ENCODE measurements at places on chromosomes 3 and 15.

DNA sequence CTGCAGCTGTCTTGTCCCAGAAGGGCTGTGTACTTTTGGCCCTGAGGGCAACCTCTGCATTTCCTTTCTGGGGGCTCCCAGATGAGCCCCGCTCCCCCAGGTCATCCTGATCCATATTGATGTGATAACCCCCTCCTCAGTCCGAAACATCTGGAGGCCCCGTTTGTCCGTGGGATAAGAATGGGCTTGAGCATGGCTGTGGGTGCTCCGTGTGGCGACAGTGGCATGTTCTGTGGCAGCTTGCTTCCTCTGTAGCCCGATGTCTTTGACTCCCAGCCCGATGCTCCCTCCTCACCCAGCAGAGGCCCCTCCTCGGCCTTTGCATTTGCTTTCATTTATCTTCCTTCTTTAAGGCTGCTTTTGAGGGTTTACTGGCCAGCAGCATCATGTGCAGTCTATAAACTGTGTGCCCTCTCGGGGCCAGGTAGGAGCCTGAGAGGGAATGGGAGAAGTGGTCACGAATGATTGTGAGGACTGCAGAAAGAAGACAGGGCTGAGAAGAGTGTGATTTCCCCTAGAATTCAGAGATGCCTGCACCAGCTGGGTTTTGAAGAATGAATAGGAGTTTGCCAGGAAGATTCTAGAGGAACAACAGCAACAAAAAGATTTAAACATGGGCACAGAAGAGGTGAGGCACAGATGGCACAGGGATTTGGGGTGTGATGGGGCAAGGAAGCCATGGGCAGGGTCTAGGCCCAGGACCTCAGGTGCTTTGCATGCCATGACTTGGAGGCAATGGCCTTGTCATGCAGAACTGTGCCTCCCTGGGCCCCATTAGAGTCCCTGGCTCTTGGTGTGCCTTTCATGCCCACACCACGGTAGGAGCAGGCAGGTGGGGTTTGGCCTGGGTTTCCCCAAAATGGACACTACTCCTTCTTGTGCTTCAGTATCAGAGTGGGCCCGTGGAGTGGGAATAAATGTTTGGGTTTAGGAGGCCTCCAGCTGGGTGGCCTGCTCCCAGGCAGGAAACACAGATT is 34.2 kb downstream of the APBA2 start:
- no peak for DNase-seq

- DNase-seq: no peak
These were observed 3.5 kb upstream of the CPNE4 start for GRCh38 chr3:132038198-132038825.

DNA sequence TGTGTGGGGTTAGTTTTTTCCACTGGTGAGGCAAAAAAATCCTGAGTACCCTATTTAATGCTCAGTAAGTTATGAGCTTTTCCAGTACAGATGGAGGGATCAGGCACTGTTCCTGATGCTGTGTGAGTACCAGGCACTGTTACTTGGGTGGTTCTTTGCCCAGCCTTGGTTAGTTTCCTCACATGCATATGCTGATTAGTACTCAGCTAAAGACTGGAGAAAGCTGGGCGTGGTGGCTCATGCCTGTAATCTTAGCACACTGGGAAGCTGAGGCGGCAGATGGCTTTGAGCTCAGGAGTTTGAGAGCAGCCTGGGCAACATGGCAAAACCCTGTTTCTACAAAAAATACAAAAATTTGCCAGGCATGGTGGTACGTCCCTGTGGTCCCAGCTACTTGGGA is 210.3 kb upstream of the SGO1 start:
- DNase-seq: no peak

DNA sequence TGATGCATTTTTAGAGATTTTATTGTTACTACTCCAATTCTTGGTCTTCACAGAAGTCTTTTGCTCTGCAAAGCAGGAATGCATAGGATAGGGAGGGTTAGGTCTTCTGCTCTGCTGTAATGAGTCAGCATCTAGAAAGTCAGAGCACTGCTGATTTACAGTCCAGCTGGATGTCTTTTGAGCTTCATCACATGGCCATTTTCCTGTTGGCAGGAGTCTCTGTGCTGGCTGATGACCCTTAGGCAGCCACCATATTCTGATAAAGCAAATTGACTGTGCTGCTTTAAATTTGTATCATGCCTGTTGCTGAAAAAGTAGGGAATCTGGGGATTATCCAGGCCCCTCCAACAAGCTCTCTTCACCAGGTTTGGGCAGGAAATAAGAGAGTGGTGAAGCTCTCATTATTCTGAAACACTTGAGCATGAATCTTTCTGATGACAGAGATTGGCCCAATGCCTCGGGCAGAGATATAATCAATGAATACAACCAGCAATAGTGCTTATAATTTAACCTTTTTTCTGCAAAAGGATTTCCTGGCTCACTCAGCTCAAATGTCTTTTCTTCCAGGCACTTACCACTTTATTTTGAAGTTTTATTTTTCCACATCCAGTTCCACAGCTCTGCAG is 9.7 kb upstream of the CRBN start:
- DNase-seq: no peak

DNA sequence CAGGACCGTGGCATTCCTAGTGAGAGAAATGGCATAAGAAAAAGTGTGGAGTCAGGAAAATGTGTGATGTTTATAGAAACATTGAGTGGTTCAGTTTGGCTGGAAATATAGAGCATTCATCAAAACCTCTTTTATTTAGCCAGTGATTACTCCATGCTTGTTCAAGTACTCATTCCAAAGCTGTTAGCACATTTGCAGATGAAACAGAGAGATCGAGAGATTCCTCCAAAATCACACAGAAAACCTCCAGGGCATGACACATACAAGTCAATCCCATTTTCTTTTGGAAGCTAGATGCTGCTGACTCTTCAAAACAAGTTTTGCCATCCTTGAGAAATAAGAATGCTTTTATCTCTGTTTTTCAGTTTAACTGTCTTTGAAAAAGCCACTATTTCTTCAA is 11.5 kb upstream of the MB21D2 start:
- DNase-seq: no peak

DNA sequence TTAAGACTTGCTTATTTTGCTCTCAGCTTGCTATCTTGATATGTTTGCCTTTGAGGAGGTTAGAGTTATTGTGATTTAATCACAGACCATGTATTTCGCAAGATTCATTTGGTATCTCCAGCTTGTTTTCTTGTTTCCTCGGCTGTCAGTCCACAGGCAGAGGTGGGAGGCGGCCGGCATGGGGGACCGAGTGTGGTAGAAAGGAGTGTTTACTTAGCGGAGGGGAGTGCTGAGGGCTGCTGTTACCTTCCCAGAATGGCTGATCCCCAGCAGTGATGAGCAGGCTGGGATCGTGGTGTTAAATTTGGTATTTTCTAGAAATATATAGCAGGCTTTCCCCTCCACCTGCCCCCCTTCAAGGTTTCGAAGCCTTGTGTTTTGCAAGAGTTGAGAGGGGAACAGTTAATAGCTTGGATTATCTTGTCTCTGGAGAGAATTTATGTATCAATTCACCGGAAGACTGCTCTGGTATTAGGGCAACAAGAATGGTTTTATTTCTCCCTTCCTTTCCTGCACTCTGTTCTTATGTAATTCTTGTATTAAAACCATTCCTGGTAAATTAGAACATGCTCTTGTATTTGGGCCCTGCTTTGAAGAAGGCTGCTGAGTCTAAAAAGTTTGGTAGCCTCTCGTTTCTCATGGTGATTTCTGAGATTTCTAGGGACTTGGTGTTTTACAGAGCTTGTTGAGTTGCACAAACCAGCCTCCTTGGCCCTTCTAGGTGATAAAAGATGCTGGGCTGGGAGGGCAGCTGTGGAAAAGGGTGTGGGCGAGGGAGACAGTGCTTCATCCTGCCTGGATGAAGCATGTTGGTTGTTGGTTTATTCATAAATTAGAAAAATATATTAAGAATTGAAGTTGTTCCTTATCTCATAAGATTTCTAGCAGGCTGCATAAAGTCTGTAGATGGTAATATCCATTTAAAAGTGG is 151.4 kb downstream of the IGF1R start:
- no peak for DNase-seq

DNA sequence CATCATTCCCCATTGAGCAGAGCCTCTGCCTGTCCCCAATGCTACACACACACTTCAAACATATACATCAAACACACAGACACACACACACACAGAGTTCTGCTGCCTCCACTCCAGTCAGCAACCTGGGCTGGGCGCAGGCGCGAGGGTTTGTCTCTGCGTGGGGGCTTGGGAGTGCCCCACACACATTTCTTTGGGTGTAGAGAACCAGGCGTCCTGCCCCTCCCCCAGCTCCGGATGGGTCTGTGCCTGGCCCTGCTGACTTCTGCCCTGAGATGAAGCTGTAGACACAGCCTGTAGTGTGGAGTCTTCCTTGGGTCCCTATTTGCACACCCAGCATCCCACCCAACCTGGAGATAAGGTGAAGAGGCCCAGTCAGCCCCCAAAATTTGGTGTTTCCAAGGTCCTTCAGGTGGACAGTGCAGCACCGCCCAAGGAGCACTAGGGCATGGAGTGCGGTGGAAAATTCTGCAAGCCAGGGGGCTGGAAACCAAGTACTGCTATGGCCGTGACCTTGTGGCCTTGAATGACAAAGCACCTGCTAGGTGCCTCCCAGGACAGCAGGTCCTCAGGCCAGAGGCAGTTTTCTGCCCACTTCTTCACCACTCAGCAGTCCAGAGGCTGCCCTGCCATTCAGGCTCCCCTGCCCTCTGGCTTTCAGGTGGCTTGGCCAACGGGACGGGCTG is 26.8 kb downstream of the FBXW12 start:
- no peak for DNase-seq

All from tibial nerve (tissue), 4 donors.